ENCODE measurements at places on chromosomes 1 and 21.

DNA sequence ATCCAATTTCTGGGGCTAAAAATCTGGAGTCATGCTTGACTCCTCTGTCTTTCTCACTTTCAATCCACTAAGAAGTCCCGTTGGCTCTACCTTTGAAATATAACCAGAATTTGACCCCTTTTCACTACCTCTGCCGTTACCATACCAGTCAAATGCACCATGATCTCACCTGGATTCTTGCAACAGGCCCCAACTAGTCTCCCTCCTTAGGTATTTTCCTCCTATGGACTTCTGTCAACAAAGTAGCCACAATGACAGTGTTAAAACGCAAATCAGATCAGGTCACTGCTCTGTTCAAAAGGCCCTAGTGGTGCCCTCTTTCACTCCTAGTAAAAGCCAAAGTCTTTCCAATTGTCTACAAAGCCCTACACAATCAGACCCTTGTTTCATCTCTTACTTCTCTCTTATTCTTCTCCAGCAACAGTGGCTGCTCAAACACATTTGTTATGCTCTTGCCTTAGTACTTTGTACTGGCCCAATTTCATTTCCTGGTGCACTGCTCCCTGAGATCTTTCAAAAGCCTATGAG lies 35.7 kb upstream of the AGL start:
- no peak for DNase-seq

DNA sequence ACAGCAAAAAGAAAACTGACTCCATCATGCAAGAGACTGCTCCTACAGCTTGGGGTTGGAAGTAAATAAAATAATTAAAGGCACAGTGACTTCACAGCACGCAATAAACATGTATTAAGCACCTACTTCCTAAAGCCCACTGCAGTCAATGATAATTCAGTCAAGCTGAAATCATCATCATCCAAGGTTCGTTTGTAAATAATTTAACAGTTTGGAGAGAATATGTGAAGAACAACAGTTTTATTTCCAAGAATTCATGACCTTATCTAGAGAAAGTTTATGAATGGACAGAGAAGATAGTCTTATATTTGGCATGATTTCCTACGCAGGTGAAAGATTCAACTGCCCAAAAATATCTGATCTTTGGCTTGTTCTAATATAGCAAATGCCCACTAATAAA lies 86.8 kb downstream of the SMYD3 start:
- DNase-seq = no peak

DNA sequence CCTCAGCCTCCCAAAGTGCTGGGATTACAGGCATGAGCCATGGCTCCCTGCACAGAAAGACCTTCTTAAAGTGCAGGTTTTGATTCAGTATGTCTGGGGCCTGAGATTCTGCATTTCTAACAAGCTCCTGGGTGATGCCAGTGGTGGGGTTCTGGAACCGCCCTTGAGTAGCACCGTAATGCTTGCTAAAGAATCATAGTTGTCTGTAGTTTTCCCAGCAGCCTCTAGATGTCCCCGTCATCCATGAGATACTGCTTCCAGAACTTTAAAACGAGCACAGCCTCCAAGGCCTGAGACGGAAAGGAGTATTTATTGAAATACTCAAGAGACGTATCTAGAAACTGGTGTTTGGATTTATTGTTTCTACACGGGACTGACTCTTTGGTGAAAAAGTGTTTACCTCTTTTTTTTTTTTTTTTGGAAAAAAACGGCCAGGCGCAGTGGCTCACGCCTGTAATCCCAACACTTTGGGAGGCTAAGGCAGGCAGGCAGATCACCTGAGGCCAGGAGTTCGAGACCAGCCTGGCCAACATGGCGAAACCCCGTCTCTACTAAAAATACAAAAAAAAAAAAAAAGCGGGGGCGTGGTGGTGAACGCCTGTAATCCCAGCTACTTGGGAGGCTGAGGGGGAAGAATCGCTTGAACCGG lies 2.6 kb upstream of the TOR3A start:
- peak; percentile 53 for DNase-seq

GRCh38 chr21:42175110-42175710 lies 43.7 kb upstream of the ABCG1 start:
- peak; percentile 11 for DNase-seq

DNA sequence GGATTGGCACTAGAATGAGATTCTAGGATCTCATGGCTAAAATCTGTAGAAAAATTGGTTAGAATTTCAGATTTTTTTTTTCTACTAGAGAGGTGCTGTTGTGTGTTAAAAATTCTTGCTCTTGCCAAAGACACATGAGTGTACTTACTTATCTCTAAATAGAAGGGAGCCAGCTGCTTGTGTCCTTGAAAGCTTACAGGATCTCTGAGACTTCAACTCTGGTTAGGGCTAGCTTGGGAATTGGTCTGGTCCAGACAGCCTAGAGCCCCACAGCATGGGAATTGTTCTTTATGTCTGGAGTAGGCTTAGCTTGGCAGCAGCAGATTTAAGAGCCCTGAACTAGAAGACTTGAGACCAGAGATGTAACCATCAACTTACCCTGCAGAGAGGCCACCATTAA lies 37.3 kb downstream of the MACO1 start:
- no peak for DNase-seq

- no peak for DNase-seq
Observed at GRCh38 chr1:1069711-1070676, 4.1 kb downstream of the RNF223 start.

DNA sequence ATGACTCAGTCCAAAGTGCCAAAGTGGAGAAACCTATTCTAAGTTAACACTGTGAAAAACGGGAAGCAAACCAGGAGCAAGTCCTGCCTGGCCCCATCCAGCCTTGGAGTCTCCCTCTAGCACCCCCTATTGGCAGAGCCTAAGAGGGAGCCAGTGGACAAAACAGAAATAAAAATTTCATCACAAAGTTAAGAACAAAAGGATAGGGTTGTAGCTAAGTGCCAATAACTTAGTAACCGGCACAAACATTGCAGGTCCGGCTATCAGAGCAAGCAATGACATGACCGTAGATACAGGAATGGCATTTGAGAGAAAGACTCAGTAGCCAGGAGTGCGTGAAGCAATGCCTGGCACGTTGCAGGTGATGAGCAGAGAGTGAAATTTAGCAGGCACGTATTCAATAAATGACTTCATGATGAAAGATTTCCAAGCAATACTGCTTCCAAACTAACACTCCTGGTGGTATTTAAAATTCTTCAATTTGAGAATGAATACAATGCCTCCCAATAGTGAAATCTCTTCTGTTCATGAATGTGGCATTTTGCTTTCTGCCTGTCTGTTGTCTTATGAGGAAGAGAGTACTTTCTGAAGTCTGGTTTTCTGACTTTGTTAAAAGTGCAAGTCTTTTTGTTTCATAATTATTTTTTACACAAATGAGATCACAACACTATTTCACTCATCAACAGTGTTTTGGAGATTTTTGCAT lies 391.0 kb downstream of the OMA1 start:
- DNase-seq = no peak

GRCh38 chr1:2306151-2306978 lies 78.2 kb downstream of the SKI start:
- DNase-seq = no peak

DNA sequence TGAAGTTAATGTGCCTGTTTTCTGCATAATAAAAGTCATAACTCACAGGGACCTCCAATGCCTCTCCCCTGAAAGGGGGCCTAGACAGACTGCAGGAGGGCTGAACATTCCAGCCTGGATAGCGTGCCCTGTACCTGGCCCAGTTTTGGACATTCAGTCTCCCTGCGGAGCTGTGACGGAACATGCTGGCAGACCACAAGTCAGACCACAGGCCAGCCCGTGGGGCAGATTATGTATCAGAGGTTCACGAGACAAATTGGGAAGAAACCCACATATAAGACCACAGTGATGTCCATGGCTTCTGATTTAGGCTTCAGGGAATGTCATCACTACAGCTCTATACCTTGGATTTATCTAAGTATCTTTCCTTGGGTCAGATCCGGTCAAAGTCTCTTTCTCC lies 151.5 kb upstream of the POU3F1 start:
- no peak for DNase-seq

GRCh38 chr1:44406737-44407429 lies 1.8 kb downstream of the RNF220 start:
- DNase-seq = peak; percentile 29

GRCh38 chr21:44881198-44881872 lies 7.8 kb upstream of the PTTG1IP start:
- DNase-seq = no peak

GRCh38 chr1:19045898-19046880 lies 89.7 kb upstream of the IFFO2 start:
- no peak for DNase-seq

GRCh38 chr1:93662481-93663207 lies 19.0 kb downstream of the BCAR3 start:
- DNase-seq = no peak
